NCI-H1105 treated with DMSO at 0.1 percent for 48 hours (cell line): ENCODE measurements at places on chromosomes 5 and 9.

DNA sequence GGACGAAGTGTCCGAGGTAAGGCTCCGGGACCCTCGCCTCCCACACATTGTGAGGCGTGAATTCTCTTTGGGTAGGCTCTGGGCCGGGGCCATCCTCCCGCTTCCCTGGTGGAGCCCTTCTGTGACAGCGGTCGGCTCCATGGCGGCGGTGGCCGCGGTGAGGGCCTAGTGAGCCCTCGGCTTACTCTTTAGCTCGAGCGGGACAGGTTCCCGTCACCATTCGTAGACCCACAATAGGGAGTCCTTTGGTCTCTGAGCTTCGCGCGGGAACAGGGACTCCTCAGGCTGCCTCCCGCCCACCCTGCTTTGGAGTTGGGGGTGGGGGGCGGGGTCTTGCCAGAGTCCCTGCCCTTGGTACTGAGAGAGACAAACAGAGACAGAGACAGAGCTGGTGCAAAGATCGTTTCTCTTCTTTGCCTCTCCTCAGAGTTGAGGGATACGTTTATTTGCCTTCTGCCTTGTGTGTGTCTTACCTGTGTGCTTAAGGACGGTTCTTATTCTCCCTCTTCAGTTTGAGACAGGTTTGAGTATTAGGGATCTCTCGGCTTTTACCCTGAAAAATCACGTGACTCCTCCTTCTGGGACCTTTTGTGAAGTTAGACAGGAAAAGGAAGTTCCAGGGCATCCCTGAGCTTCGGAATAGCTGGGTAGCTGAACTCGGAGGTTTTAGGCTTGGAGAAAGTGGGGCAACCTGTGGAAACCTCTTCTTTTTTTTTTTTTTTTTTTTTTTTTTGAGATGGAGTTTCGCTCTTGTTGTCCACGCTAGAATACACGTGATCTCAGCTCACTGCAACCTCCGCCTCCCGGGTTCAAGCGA, 833 bp downstream of the ANKHD1 start:
- DNase-seq, result peak; percentile 0

GRCh38 chr5:9282211-9282610, 263.7 kb downstream of the SEMA5A start:
- no peak for DNase-seq

GRCh38 chr5:88938488-88938887, 55.5 kb upstream of the MEF2C start:
- DNase-seq, result no peak

- no peak for DNase-seq
Observed at GRCh38 chr5:41406936-41407335, 103.5 kb downstream of the PLCXD3 start.

GRCh38 chr9:92660266-92660665, 9.7 kb downstream of the IPPK start:
- no peak for DNase-seq

GRCh38 chr5:133818031-133818431, 150.4 kb downstream of the C5orf15 start:
- no peak for DNase-seq

GRCh38 chr9:99561961-99562565, 259.6 kb upstream of the NR4A3 start:
- no peak for DNase-seq

DNA sequence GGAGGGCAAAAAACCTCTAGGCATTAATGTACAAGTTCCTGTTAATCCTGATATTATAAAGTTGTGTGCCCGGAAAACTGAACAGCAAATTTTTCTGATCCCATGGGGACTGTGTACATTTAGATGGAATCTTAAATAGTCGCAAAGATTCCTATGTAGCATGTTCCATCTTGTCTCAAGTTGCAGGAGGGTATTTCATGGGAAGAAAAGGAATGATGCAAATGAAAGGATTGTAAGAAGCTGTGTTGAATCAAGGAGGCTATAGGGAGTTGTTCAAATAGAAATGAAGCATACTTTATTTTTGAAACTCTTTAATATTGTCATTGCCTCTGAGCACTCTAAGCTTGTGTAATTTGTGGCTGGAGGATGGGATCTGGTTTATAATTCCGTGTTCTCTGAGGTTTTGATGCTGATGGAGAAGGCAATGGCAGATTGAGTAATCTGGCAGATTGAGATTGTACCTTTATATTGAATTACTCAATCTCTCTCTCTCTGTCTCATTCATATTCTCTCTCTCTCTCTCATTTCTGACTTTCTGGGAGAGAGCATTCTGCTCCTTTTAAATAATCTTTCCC, 288.5 kb downstream of the OSTF1 start:
- no peak for DNase-seq

DNA sequence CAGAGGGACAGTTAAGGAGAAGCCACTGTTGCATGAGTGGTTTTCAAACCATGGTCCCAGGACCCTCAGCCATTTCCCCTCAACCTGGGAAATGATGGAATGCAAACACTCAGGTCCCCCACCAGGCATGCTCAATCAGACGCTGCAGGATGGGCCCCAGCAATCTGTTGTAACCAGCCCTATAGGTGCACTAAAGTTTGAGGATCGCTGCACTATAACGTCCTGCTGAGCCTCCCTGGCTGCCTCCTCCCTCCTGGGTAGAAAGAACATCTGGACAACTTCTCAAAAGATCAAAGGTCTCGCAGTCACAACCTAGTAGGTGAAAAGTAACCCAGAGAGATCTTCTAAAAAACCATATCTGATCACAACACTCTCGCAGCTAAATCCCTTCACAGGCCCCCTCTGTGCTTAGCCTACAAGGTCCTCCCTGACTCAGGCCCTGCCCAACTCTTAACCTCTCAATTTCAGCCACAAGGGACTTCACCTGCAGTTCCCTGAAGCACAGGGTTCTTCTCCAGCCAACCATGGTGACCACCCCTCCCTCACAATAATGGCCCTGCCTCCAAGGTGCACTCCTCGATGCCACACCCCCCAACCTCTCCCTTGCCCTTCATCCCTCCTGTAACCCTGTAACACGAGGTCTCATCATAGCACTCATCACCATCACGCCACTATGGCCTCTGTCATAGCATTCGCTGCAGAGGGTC, 3.5 kb downstream of the SHB start:
- DNase-seq, result no peak

DNA sequence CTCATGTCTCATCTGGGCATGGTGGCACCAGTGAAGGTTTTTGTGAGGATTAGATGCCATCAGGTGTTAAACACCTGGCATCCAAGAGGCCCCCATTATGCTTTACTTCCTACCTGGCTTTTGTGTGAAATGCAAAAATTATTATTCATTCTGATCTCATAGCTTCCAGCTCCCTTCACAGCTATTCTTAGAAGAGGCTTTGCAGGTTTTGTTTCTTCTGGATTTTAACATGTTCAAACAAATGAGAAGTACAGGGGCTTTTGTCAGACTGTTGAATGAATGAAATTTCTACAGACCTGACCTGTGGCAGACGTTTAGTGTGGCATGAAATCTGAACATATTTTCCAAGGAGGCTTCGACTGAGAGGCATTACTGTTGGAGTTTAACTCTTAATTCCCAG, 14.3 kb upstream of the CORO2A start:
- DNase-seq, result no peak
